ENCODE measurements at places on chromosomes 4 and X. TPM values are rescaled to one million over a fixed set of nuclear protein-coding genes. Genes with fewer than 3 reads are reported as not detected.

Gene STBD1
- 0.38 TPM for total RNA-seq

Gene SPANXB1
- total RNA-seq: not detected

Gene TRAM1L1
- total RNA-seq: not detected

DNA sequence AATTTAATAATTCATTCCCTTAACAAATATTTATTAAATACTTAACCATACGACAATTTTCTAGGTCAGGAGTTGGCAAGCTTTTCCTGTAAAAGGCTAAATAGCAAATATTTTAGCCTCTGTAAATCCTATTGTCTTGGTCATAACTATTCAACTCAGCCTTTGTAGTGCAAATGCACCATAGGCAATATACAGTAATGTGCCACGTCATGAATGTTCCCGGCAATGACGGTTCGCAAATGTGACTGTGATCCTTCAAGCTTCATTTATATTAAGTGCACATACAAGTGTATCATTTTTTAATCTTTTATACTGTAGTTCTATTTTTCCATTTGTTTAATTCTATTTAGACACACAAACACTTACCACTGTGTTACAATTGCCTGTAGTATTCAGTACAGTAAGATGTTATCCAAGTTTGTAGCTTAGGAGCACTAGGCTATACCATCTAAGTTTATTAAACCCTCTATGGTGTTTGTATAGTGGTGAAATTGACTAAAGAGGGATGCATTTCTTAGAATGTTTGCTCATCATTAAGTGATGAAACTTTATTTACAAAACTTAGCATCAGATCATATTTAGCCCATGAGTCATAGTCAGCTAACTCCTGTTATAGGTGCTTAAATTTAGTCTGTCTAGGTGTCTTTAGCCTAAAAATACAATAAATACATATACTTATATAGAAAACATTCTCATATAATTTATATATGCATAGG lies 553.6 kb downstream of the STPG2 start:
- DNase-seq: no peak

DNA sequence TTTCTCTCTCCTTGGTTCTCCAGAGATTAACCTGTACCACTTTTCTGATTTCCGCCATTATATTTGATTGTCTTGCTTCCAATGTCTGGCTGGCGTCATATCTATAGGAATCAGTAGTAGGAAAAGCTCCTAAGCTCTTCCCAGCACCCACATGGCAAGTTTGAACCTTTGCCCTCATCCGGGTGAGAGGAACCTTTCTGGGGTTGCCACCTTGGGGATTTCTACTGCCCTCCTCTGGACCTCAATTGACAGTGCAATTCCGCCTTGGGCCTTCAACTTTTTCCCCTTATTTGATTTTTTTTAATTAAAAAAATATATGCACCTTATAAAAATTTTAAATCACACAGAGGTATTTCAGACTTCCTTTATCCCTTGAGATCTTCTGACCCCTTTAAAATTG lies 2.0 kb upstream of the CXorf66 start:
- DNase-seq: no peak

GRCh38 chr4:11416071-11416766 lies 12.5 kb downstream of the HS3ST1 start:
- DNase-seq: no peak

GRCh38 chr4:2256781-2257191 lies 5.1 kb downstream of the MXD4 start:
- no peak for DNase-seq

- no peak for DNase-seq
Observed at GRCh38 chr4:10089346-10089745, 27.3 kb downstream of the WDR1 start.

- DNase-seq: no peak
Observed at GRCh38 chr4:84847978-84848377, 118.5 kb downstream of the WDFY3 start.

DNA sequence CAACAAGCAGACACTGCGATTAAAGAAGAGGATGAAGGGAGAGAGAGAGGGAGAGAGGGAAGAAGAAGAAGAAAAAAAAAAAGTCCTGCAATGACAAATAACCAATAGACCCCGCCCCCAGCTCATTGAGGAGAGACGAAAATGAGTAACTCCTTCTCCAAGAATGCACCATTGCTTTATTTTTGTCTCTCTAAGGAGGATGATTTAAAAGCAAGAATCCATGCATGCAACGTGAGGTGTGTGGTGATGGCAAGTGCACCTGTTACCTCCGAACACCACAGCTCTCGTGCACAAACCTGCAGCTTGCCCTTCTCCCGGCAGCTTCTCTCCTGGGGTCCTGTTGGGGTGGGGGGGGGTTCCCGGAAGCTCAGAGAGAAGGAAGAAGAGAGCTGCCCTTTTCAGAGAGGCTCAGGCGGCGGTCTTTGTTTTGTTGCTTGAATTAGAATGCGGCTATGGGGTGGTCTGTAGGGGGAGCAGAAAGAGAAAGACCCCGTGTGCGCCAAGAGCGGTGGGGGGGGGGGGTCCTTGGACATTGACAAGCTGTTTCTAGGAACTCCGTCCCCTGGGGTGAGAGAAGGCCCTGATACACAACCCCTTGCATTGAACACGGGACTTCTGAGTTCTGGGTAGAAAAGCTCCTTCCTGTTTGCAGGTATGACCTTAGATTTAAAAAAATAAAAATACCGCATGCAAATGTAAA lies 100.7 kb downstream of the CRLF2 start:
- DNase-seq: no peak

GRCh38 chrX:66014556-66014955 lies 25.3 kb downstream of the VSIG4 start:
- DNase-seq: no peak

DNA sequence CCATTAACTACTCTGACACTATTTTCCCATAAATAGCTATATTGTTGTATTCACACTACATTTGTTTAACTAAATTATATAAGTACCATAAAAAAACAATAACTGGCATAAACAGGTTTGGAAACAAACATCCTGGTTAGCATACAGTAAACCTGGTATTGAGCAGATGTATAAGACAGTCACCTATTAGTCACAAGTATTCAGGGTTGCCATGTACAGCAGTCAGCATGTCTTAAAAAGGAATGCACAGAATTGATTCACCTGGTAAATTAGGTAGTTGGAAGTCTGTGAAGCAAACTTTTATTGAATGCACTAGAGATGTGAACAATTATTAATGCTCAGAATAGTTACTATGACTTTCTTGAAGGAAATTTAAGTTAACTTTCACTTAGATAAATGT lies 137.9 kb downstream of the FAM13A start:
- no peak for DNase-seq
